ENCODE measurements at places on chromosomes 3 and 15.

DNA sequence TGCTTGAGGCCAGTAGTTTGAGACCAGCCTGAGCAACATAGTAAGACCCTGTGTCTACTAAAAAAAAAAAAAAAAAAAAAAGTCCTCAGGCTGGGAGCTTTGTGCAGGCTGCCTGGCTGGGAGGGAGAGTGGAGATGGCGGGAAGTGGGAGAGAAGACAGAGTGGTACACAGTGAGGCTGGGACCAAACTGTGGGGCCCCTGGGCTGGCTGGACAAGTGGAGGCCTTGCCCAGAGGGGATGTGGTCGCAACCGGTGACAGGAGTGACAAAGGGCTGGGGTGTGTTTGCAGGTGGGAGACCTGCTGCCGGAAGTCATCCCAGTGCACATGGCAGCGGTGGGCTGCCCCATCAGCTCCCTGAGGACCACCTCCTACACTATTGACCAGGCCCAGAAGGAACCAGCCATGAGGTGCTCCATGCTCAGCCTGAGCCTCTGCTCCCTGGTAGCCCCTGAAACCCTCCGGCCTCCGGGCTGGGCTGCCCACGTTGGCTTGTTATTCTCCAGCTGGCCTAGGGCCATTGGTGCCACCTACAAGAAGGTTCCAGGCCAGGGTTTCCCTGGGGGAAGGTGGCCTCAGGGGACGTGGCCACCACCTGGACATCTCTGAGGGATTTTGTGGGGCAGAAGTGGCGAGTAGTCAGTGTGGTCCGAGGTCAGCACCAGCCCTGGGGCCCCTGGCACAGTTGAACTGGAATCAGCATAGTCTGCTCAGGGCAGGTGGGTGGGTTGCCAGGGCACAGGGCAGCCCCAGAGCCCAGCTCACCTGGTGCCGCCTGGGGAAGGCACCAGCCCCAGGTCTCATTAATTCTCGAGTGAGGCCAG is 22.7 kb downstream of the ACAA1 start:
- DNase-seq = no peak

- peak; percentile 54 for DNase-seq
These were observed 297.3 kb upstream of the PROK2 start for GRCh38 chr3:72082186-72082715.

GRCh38 chr15:85689729-85690128 is 105.0 kb downstream of the KLHL25 start:
- DNase-seq = peak; percentile 73

DNA sequence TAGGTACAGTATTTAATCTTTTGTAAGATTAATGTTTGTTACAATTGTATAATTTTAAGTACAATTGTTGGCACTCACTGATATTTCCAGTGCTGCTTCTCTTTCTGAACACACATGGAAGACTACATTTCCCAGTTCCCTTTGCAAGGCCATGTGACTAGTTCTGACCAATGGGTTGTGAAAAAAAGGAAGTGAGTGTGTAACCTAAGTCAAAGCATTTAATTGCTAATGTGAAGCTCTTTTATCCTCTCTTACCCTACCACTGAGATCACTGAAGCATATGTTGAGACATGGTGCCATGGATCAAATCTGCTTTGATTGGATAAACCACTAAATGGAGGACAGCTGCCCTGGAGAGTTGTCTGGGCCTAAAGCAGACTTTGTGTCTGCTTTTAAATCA is 83.9 kb upstream of the PLXND1 start:
- peak; percentile 72 for DNase-seq

- DNase-seq = no peak
These were observed 44.4 kb downstream of the IL1RAP start for GRCh38 chr3:190558316-190558715.

Data from RPMI8226 (cell line).